ENCODE measurements at places on chromosomes 3 and 15. TPM values are rescaled to one million over a fixed set of nuclear protein-coding genes. Genes with fewer than 3 reads are reported as not detected.

The NANOGP8 gene
- not detected for total RNA-seq

The PLCB2 gene
- total RNA-seq = 1.3 TPM

The THBS1 gene
- total RNA-seq = 567 TPM

The CFAP44 gene
- total RNA-seq = 4.9 TPM

The SEC22A gene
- 45.1 TPM for total RNA-seq

The TRH gene
- not detected for total RNA-seq

GRCh38 chr3:15685927-15686326 is 84.4 kb downstream of the BTD start:
- DNase-seq = no peak

- no peak for DNase-seq
Observed at GRCh38 chr15:27864086-27864485, 235.0 kb downstream of the OCA2 start.

GRCh38 chr3:155356594-155357370 is 63.3 kb upstream of the STRIT1 start:
- no peak for DNase-seq

DNA sequence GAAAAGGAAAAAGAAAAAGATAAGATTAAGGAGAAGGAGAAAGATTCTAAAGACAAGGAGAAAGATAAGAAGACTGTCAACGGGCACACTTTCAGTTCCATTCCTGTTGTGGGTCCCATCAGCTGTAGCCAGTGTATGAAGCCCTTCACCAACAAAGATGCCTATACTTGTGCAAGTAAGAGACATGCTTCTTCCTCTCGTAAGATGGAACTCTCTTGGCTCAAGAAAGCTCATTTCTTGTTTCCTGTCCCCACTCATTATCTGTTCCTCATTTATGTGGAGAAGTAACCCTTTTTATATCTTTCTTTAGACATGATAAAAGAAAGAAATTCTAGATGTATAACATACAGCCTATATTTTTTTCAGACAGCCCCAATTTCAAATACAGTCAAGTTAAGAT is 101.4 kb downstream of the KLHL25 start:
- DNase-seq = no peak

GRCh38 chr3:66021731-66022131 is 17.0 kb downstream of the MAGI1 start:
- DNase-seq = peak; percentile 41

- DNase-seq = no peak
Observed at GRCh38 chr3:197883541-197883940, 66.4 kb upstream of the RPL35A start.

DNA sequence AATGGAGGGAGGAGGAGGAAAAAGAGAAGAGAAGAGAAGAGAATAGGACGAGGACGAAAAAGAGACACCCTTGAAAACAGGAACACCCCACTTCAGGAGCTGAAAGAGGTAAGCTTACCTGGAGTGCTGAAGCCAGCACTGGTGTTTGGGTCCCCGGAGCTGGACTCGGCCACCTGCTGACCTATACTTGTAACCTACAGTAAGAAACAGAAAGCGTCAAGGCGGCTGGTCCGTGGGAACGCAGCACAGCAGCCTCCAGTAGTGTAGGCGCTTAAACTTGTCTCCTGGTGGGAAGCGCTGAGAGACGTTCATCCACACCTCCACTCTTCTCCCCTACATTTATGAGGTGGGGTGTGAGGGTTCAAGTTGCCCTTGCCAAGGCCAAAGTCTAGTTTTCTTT is 141.0 kb downstream of the NSMCE3 start:
- no peak for DNase-seq

- DNase-seq = no peak
Observed at GRCh38 chr3:170477395-170477794, 58.7 kb downstream of the CLDN11 start.

GRCh38 chr15:25891081-25891480 is 28.0 kb upstream of the ATP10A start:
- DNase-seq = peak; percentile 21

- no peak for DNase-seq
Observed at GRCh38 chr3:148759430-148759829, 61.7 kb downstream of the AGTR1 start.

DNA sequence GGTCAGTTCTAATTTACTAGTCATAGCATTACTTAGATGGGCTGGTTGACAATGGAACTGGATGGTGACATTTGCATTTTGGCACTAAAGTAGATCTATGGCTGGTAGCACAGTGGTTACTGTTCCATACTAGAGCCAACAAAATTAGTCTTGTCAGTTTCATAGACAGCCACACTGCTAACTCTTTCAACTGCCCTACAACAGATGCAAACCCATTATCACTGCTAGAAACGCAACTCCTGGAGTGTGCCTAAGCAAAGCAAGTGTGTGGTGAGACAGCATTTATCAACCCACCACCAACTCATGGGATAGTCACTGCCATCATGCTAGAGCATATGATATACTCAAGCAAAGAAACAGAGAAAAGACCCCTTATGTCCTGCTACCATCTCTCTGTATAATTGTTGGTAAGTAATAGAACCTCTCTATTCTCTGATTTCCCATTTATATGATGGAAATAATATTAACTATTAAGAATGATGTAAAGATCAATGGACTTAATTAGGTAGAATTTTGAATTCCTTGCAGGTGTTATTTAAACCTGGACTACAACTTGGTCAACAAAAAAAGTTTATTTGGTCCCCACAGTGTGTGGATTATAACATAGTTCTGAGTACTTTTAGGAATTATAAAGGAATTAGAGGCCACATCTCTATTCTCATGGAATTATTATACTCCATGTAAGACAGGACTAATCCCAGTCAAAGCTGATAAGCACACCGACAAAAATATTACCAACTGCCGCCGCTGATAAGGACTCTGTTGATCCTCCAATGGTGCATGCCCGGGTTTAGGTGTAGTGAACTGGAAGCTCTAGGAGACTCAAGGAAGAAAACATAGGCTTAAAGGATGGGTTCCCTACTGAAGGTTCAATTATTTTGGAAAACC is 19.9 kb upstream of the ABHD5 start:
- DNase-seq = no peak

GRCh38 chr3:54963641-54964040 is 35.8 kb upstream of the LRTM1 start:
- no peak for DNase-seq

GRCh38 chr15:49664716-49665115 is 43.9 kb downstream of the DTWD1 start:
- no peak for DNase-seq

GRCh38 chr15:83431521-83431920 is 15.6 kb upstream of the SH3GL3 start:
- DNase-seq = no peak

DNA sequence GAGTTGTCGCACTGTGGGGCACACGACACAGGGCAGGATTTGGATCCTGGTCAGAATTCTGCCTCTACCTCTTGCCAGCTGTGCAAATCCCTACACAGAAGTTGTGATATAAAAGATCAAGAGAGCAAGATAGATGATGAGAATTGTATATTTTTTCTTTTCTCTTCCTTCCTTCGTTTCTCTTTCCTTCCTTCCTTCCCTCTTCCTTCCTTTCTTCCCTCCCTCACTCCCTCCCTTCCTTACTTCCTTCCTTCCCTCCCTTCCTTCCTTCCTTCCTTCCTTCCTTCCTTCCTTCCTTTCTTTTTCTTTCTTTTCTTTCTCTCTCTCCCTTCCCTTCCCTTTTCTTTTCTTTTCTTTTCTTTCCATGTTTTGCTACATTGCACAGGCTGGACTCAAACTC is 12.0 kb upstream of the AHSG start:
- DNase-seq = no peak
